GM10248 (cell line): ENCODE measurements at places on chromosomes 3 and 15.
A peak's percentile ranks its signal among the peaks of the same experiment; 100 is the strongest.

- DNase-seq = peak; percentile 21
Measured at GRCh38 chr15:32861761-32862160, 144.0 kb downstream of the GREM1 start.

GRCh38 chr3:195906865-195907683, 1.3 kb downstream of the TNK2 start:
- peak; percentile 68 for DNase-seq

- DNase-seq = no peak
Measured at GRCh38 chr15:71143373-71144310, 28.4 kb downstream of the THSD4 start.

GRCh38 chr15:93308026-93308690, 219.1 kb upstream of the RGMA start:
- no peak for DNase-seq

DNA sequence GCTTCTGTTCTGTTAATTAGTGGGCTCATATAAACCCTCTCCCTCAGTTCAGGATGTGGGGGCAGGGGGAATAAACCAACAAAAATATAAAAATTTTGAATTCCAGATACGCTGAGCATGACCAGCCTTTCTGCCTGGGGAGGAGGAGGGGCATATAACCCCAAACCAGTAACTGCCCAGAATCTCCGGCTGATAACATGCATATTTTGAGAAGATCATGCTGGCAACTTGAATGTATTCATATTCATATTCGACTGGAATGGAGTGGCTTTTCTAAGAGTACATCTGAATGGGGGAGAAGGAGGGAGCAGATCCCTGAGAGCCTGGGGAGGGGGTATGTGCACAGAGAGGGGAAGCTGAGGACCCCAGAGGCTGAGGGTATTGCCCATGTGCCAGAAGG, 54.5 kb upstream of the LCTL start:
- DNase-seq = no peak
